NCI-H524 (cell line): ENCODE measurements at places on chromosomes 11 and 22.

DNA sequence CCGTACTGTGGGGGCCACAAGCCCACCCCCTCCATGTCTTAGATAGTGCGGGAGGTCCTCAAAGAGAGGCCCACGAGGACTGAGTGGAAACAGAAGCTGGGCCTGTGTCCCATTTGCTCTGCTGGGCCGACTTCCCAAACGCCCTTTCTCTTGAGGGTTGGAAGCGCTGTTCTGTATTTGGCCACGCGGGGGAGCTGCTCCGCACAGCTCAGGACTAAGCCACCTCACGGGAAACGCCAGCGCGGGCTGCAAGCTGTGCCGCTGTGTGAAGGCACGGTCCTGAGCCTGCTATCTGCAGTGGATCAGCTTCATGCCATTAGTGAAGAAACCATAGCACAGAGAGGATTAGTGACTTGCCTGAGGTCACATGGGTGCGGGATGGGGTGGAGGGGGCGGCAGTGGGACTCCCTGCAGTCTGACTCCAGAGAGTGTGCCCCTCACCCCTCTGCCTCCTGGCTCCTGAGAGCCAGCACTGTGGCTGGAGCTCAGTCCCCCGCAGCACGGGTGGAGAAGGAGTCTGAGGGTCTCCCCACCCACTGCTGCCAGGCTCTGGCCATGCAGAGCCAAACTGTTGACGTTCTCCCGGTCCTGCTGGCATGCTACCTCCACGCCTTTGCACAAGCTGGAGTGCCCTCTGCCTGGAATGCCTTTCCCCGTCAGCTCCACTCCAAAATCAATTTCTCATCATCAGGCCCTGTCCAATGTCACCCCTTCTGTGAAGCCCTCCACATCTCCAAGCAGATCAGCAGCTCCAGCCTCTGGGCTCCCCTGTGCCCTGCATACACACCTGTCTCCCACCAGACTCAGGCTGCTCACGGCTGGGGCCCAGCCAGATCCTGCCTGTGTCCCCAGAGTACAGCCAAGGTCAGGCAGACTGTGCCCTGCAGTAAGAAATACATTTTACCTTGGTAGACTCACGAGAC, 51.5 kb upstream of the LRRC32 start:
- DNase-seq, result peak; percentile 81

DNA sequence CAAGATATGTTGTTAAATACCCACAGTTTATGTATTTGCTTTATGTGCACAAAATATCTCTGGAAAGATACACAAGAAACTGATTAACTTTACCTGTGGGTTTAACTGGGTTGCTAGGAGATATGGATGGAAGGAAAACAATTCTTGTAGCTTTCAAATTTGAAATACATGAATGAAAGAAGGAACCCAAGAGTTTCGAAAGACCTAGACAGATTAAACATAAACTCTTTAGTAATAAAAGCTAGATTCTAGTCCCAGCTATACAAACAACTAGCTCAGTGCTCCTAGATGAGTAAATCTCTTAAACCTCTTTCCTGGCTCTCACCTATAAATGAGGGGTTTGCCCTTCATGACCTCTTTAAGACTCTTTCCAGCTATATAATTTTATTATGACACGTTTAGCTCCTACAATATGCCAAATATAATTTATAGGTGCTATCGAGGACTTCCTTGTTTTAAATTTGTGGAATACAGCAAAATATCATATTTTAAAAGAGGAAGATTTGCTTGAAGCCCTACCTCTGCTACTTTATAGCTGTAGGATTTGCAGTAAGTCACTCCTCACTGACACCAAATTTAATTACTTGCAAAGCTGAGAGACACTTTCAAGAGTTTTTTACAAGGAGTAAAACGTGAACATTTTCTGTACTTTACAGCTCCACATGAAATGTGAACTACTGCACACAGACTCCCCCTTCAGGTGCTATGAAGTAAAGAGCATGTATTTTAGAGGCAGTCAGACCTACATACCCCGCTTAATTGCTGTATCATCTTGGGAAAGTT, 50.7 kb downstream of the RRAS2 start:
- DNase-seq, result peak; percentile 7

GRCh38 chr22:29877620-29878019, 5.4 kb upstream of the MTMR3 start:
- DNase-seq, result no peak

DNA sequence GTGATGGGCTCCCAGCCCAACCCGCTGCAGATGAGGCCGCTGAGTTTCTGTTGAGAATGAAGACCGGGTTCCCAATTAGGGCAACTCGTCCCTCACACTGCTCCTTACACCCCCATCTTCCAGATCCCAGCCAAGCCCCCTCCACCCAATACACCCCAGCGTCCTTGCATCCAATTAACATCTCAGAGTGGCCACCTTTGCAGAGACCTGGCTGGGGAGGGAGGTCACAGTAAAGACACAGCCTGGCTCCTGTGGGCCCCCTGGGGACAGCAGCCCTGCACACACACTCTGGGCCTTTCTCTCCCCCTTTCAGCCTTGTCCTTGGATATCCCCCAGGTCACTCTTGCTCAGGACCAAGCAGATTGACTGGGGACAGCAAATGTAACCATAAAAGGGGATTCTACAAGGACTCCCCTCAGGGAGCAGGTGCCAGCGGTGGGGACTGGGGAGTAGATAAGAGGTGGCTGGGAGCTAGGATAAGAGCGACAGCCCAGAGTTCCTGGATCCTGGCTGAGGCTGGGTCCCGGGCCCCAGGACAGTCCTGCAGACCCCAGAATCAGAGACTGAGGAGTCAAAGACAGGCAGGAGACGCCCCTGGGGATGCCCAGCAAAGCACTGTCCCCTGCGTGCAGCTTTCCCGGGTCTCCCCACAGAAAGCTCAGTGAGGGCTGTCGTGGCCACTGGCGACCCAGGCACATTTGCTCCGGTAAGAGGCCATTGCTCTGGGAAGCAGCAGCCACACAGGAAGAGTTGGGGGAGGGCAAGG, 8.4 kb downstream of the APOBEC3A start:
- DNase-seq, result no peak

DNA sequence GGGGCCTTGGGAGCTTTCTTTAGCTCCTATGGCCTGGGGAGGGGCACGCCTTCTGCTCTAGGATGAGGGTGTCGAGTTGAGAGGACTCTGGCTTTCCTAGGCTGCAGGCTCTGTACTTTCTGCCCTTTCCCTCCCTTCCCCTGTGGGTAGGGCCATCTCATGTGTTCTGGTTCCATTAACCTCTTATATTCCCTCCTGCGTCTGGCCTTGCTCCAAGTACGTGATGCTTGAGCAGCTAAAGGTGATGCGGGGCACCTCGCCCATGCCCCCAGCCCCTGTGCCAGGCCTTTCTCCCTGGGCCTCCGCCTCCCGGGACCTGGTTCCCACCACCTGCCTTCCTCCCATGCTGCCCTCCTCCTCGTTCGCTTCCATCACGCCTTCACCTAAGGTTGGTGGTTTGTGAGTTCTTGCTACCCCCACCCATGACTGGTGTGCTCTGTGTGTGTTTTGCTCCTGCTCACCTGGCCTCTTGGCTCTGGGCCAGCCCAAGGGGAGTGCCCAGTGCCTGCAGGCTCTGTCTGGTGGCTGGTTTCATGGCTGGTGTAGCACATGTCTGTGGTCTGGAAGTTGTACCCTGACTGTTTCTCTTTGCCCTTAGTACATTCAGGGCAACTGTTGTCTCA, 34.1 kb downstream of the PHLDB1 start:
- no peak for DNase-seq

DNA sequence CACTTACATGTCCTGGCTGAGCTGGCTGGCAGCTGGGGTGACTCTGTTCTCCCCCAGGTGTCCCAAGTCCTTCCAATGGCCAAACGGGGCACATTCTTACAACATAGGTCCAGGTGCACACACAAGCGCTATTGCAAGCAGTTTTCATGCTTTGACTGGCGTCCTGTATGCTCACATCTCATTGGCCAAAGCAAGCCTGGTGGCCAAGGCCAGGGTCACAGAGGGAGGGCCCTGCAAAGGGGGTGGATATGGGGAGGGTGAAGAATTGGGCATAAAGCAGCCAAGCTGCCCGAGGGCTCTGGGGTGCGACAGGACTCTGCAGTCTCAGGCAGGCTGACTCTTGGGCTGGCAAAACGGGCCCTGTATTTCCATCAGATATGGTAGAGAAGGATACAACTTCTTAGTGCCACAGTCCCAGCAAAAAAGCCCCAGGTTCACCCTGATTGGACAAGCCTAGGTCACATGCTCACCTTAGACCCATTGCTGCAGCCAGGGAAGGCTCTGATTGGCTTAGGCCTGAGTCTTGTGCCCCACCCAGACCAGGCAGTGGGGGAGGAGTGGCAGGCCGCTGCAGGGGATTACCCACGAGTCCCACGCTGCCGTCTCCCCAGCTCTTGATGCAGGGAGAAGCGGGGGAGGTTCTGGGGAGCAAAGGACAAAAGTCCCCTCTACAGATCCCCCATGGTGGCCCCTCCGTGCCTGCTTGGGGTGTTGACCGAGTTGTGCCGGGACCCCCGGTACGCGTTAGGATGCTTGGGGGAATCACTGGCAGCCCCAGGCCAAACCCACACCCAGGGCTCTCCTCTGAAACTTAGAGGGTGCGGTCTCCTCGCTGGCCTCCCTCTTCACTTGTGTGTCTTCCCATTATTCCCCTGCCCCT, 110.8 kb downstream of the ARHGAP8 start:
- peak; percentile 27 for DNase-seq

DNA sequence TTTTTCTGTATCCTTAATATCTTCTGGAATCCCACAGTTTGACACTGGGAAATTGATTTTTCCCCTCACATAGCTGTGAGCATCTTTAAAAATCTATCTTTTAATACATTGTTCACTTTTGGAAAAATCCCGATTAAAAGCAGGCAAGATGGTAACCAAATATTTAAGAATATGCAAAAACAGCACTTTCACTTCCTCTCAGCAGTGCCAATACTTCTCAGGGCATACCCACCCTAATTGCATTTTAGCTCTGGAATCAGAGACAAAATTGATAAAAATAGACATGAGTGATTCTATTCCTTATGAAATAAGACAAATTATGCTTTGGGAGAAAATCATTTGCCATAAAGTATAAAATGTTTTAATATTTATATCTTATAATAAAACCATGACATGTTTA, 168.5 kb upstream of the CCDC90B start:
- no peak for DNase-seq
